AG09309 (cell line): ENCODE measurements at places on chromosomes 7 and 10.
A peak's percentile ranks its signal among the peaks of the same experiment; 100 is the strongest.

DNA sequence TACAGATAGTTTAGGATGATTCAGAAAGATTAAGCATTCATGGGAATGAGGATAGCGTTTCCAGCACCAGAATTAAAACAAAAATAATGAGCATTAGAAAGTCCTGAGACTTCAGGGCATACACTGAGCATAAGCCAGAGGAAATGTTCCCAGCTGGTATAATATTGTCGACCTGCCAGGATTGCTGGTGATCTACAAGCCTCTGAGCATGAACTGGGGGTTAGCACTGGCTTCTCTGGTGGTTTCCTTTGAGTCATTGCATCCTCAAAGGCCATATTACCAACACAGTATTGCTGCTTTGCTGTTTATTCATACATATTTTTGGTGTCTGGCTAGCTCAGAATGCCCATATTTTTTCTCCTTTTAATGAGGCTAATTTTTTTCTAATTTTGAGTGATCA, 10.7 kb upstream of the ATRNL1 start:
- DNase-seq, result peak; percentile 3

DNA sequence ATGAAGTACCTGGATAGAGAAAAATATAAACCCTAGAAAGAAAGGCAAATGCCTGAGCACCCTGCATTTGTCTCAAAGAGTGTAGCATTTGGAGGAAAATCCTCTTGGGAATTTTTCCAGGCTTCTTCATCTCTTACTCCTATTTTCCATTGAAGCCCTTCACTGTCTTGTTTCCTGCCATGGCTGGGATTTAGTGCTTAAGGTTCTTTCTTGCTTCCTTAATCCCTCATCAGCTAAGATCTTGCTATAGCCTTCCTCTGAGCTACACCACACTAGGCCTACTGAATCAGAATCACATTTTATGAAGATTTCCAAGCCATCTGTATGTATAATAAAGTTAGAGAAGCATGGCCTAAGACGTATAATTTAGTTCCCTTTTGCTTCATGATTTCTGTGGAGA, 97.5 kb upstream of the PHYHIPL start:
- DNase-seq, result no peak

- no peak for DNase-seq
These were observed 61.3 kb downstream of the PIP4K2A start for GRCh38 chr10:22652988-22653481.

GRCh38 chr10:107453561-107453960, 289.1 kb upstream of the SORCS1 start:
- DNase-seq, result no peak

- DNase-seq, result no peak
These were observed 16.7 kb upstream of the SUN1 start for GRCh38 chr7:815284-816216.
